ENCODE measurements at places on chromosomes 13 and 19.
A peak's percentile ranks its signal among the peaks of the same experiment; 100 is the strongest.

- no peak for DNase-seq
Observed at GRCh38 chr13:95030821-95031343, 270.4 kb downstream of the ABCC4 start.

- no peak for DNase-seq
Observed at GRCh38 chr19:11673608-11674041, 65.1 kb downstream of the ZNF823 start.

GRCh38 chr13:27354379-27354778 is 70.0 kb upstream of the GTF3A start:
- peak; percentile 44 for DNase-seq

- DNase-seq, result no peak
Observed at GRCh38 chr19:13031917-13032623, 36.8 kb downstream of the NFIX start.

GRCh38 chr13:67306742-67307141 is 76.6 kb upstream of the PCDH9 start:
- DNase-seq, result no peak

GRCh38 chr19:19134687-19135158 is 3.6 kb downstream of the TMEM161A start:
- DNase-seq, result no peak

- DNase-seq, result peak; percentile 98
Observed at GRCh38 chr19:49363268-49364082, at the start of gene DKKL1. Gene DKKL1, plus strand, starts transcription at chr19:49363877. Its CDS starts 122 bp downstream, at chr19:49363999.

DNA sequence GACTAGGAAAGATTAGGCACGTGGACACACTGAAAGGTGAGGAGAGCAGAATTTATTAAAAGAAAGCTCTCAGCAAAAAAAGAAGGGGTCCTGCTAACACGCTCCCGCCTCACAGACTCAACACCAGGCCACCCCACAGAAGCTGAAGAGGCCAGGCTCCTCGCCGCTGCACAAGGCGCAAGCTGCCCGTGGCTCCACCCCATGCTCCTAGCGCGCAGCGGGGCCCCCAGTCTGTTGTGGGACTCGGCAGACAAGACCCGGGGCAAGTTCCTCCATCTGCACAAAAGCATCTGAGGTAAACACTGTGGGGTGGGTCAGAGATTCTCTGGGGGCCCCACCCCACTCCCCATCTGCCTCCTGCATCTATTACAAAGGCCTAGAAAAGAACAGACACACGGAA is 1462.4 kb downstream of the EFNB2 start:
- no peak for DNase-seq

DNA sequence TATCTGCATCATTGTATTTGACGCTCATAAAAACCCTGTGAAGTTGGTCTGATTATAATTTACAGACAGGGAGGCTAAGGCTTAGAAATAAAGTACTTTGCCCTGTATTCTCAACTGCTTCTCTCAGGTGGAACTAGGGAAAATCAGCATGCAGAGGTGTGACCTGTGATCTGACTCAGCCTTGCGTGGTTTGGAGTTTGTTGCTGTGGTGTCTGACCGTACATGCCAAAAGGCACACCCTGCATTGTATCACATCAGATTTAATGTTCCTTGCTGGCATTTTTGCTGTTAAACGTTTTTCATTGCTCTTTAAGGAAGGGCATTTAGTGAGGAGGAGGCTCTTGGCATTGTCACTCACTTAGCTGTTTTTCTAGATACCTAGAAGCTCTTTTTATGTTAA is 58.8 kb upstream of the C1QTNF9B start:
- no peak for DNase-seq

DNA sequence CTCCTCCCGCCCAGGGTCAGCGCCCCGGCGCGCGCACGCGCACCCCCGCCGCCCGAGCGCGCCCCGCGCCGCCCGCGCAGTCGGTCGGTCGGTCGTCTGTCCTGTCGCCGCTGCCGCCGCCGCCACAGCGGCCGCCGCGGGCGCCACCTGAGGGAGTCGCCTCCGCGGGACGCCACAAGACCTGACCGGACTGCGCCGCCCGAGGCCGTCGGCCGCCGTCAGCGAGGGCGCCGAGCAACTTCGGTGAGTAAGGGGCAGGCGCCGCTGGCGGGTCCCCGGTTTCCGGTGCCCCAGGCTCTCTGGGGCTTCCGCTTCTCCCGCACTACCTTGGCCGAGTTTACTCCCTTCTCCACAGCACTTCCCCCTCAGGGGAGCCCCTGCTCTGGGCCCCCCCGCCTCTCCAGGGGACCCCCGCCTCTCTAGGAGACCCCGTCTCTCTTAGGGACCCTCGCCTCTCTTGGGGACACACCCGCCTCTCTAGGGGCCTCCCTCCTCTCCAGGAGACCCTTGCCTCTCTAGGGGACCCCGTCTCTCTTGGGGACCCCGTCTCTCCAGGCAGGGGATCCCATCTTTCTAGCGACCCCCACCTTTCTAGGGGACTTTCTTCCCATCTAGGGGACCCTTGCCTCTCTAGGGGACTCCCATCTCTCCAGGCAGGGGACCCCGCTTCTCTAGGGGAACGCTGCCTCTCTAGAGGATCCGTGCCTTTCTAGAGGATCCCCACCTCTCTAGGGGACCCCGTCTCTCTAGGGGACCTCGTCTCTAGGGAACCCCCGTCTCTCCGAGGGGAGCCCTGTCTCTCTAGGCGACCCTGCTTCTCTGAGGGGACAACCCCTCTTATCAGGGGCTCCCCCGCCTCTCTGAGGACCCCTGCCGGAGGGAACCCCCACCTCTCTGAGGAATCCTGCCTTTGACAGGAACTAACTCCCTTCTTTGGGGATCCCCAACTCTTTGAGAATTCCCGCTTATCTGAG is 19.3 kb upstream of the GATAD2A start:
- DNase-seq, result no peak

GRCh38 chr13:35994131-35994966 is 136.8 kb downstream of the DCLK1 start:
- peak; percentile 94 for DNase-seq

- DNase-seq, result no peak
Observed at GRCh38 chr19:50330365-50331078, 1.3 kb upstream of the KCNC3 start.

DNA sequence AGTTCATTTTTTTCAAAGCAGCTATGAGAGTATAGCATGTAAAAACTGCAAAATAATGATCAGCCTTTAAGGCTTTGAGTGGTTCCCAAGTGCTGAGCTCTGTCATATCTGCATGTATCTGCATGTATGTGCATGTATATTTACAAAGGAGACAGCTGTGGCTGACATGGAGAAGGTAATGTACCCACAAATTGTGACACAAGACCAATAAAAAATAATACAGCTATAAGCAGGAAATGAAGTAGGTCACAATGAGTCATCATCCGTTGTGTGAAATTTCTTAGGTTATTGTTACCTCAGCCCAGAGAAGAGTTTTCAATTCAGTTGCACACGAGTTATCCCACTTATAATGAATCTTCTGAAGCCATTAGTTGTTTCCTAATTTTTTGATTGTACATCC is 60.9 kb upstream of the MED4 start:
- DNase-seq, result no peak

DNA sequence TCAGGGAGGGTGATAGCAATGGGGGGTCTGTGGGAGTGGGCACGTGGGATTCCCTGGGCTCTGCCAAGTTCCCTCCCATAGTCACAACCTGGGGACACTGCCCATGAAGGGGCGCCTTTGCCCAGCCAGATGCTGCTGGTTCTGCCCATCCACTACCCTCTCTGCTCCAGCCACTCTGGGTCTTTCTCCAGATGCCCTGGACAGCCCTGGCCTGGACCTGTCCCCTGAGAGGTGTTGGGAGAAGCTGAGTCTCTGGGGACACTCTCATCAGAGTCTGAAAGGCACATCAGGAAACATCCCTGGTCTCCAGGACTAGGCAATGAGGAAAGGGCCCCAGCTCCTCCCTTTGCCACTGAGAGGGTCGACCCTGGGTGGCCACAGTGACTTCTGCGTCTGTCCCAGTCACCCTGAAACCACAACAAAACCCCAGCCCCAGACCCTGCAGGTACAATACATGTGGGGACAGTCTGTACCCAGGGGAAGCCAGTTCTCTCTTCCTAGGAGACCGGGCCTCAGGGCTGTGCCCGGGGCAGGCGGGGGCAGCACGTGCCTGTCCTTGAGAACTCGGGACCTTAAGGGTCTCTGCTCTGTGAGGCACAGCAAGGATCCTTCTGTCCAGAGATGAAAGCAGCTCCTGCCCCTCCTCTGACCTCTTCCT is 9.3 kb upstream of the CEACAM7 start:
- no peak for DNase-seq

GRCh38 chr13:99774644-99775043 is 196.9 kb downstream of the ZIC5 start:
- no peak for DNase-seq

GRCh38 chr19:18060472-18060871 is 26.3 kb downstream of the IL12RB1 start:
- DNase-seq, result no peak

- DNase-seq, result no peak
Observed at GRCh38 chr19:39943586-39943985, 9.2 kb upstream of the FCGBP start.

- no peak for DNase-seq
Observed at GRCh38 chr13:87919956-87920355, 248.8 kb downstream of the SLITRK5 start.

- no peak for DNase-seq
Observed at GRCh38 chr13:40151673-40152072, 496.2 kb downstream of the COG6 start.

- no peak for DNase-seq
Observed at GRCh38 chr13:27797228-27797624, 4.9 kb downstream of the GSX1 start.

GRCh38 chr13:59568306-59568705 is 595.4 kb downstream of the DIAPH3 start:
- DNase-seq, result no peak

- no peak for DNase-seq
Observed at GRCh38 chr19:16911046-16911445, 22.2 kb downstream of the F2RL3 start.

GRCh38 chr13:43009506-43009905 is 13.9 kb upstream of the DNAJC15 start:
- DNase-seq, result no peak

DNA sequence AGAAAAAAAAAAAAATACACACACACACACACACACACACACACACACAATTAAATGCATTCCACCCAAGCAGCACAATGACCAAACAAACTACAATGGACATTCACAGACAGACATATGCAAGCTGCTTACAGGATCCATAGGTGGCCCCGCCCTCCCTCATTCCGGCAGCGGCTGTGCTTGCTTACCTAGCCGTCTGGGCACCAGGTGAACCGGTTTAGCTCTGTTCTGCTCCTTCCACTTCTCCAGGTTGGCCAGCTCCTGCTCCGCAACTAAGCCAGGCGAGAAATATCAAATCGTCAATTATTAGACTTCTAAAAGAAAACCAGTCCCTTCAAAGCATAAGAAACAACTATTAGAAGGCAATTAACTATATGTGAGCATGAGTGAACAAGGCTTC is 23.1 kb downstream of the EPSTI1 start:
- DNase-seq, result no peak

- DNase-seq, result no peak
Observed at GRCh38 chr13:77056382-77056781, 29.4 kb upstream of the FBXL3 start.

GRCh38 chr19:31955061-31955460 is 390.3 kb upstream of the ZNF507 start:
- no peak for DNase-seq

- no peak for DNase-seq
Observed at GRCh38 chr19:661427-662196, 1.4 kb downstream of the RNF126 start.

DNA sequence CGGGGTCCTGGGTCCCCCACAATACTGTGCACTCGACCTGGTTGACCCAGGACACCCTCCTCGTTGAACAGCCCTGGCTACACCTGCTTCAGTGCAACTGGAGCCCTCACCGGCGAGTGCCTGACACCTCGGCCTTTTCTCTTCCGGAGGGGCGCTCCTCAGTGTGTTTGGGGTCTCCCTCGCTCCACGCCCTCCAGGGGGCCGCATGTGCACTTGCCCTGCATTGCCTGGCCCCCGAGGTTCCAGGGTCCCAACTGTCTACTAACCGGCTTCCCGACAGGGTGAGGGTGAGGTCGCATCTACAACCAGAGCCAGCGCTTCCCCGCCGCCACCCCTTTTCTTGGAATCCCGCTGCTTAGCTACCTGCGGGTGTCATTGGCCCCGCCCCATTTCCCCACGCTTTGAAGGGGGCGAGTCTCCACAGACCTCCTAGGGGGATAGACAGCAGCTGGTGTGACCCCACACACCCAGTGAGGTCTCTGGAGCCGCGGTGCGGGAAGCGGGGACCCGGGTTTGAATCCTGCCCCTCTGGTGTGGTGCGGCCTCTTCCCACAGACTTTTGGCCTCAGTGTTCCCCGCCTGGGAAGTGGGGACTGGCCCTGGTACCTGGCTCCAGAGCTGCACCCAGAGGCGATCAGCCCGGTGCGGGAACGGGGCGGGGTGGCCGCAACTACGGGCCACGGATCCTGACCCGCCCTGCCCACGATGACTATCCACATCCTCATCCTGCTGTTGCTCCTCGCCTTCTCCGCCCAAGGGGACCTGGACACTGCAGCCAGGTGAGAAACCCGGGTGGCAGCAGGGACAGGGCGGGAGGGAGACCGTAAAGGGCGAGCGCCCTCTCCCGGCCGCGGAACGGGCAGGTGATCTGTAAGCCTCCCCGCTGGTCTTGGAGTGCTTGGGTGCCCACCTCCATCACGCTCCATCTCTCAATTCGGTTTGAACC is at the start of gene ADM5:
TSS of gene ADM5 (plus strand) at position 462 of the 946 bp plus-strand sequence. CDS start at position 706, 244 bp downstream.
- no peak for DNase-seq

- no peak for DNase-seq
Observed at GRCh38 chr13:112685896-112686295, 3.9 kb upstream of the ATP11A start.

DNA sequence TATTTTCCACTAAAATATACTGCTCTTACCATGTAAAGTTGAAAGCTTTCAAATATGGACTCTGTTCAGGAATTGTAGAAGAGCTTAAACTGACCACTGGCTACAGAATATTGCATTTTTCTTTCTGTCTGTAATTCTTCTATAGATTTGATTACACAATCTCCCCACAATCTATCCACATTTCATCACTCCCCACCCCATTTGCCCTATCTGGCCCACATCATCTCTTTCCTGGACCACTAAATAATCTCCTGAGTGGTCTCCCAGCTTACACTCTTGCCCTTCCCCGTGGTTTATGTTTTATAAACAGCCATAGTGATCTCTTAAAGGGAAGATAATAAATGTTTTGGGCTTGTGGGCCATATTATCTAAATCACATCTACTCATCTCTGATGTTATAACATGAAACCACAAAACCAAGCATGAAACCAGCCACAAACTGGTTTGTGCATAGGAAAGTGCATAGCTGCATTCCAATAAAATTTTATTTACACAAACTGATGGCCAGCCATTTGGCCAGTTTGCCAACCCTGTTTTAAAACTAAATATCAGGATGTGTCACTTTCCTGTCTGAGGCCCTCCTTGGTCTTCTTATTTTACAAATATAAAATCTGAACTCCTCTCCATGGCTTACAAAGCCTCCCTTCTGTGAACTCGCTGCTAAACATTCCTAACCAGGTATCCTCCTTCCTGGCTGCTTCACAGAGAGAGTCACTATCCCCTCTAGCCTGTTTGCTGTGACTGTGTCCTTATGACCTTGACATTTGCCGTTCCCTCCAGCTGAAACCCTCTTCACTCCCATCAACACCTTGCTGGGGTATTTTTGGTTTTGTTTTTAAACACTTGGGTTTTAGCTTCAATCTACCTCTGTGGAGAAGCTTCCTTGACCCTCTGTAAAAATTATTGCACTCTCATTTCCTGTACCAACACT is 500.9 kb downstream of the GPC6 start:
- DNase-seq, result no peak

Measured in AG09319 (cell line).